ENCODE measurements at places on chromosomes 3 and 15. TPM values are rescaled to one million over a fixed set of nuclear protein-coding genes. Genes with fewer than 3 reads are reported as not detected.

ACAP2 gene
- total RNA-seq: 66.0 TPM

ATP6V1A gene
- 38.8 TPM for total RNA-seq

PRSS50 gene
- not detected for total RNA-seq

SEMA7A gene
- 2.5 TPM for total RNA-seq

DAPK2 gene
- 4.4 TPM for total RNA-seq

MEF2A gene
- 115 TPM for total RNA-seq

RTP1 gene
- total RNA-seq: not detected

CCR8 gene
- total RNA-seq: not detected

TRPM1 gene
- not detected for total RNA-seq

FMN1 gene
- total RNA-seq: 7.2 TPM

MESP1 gene
- total RNA-seq: 0.93 TPM

RASGRF1 gene
- total RNA-seq: 0.13 TPM

CLCN2 gene
- total RNA-seq: 6.8 TPM

LNP1 gene
- total RNA-seq: 2.3 TPM

CLDN16 gene
- total RNA-seq: not detected

PP2D1 gene
- not detected for total RNA-seq

OCA2 gene
- total RNA-seq: 0.40 TPM

TMEM62 gene
- total RNA-seq: 21.9 TPM

CCDC71 gene
- total RNA-seq: 15.6 TPM

GP5 gene
- total RNA-seq: not detected

SLC28A1 gene
- total RNA-seq: not detected

NSMCE3 gene
- 12.8 TPM for total RNA-seq

IGDCC3 gene
- total RNA-seq: 0.13 TPM

GRAMD2A gene
- 0.39 TPM for total RNA-seq

CHRM5 gene
- not detected for total RNA-seq

EFHB gene
- total RNA-seq: not detected

FLNB gene
- total RNA-seq: 60.2 TPM

FAH gene
- total RNA-seq: 26.0 TPM

ILDR1 gene
- not detected for total RNA-seq

VGLL3 gene
- 43.3 TPM for total RNA-seq

ARRDC4 gene
- 176 TPM for total RNA-seq

LPP gene
- 1,243 TPM for total RNA-seq

IL5RA gene
- total RNA-seq: 0.15 TPM

ITIH4 gene
- total RNA-seq: 2.0 TPM

MAP6D1 gene
- total RNA-seq: 0.35 TPM

ZNF619 gene
- total RNA-seq: 5.4 TPM

TGM5 gene
- 0.31 TPM for total RNA-seq

SLC24A5 gene
- total RNA-seq: not detected

ISLR gene
- total RNA-seq: 68.7 TPM

TMEM212 gene
- total RNA-seq: not detected

GPR171 gene
- total RNA-seq: 0.31 TPM

All from gastroesophageal sphincter (tissue), 4 donors.